Natural killer cell (primary cell): ENCODE measurements at places on chromosomes 1 and 21. TPM values are rescaled to one million over a fixed set of nuclear protein-coding genes. Genes with fewer than 3 reads are reported as not detected.
A peak's percentile ranks its signal among the peaks of the same experiment; 100 is the strongest.

DNA sequence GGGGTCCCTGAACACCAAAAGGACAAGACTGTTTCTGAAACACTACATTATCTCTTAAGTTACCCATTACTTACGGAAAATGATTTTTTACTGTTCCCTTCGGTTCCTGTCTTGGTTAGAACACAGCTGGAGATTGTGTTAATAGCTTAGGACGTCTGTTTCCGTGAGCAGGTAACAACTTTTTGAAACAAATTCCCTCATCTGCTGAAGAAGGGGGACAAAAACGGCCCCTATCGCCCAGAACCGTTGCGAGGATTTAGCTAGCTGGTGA is 67.8 kb downstream of the SLC35A3 start:
- H3K27me3 ChIP-seq = no peaks in the 10 kb centered on the region
- peak overlapping the region; percentile 98 for H3K4me3 ChIP-seq

DNA sequence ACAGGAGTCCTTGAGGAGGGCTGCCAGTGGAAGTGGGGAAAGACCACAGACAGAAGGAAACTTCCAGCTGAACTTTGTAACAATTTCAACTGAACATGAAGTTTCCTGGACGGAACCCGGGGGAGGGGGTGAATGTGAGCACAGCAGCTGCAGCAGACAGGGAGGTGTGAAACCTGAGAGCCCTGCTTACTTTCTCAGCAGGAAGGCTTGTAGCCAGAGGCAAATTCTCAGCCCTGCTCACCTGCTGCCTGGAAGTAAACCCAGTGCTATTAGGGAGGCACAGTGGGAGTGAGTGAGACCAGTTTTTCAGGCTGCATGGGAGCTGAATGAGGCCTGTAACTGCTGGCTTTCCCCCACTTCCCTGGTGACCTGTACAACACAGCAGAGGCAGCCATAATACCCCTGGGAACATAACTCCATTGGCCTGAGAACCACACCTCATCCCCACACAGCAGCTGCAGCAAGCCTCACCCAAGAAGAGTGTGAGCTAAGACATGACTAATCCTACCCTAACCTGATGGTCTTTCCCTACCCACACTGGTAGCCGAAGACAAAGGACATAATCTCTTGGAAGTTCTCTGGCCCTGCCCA is 9.6 kb upstream of the SPRR2F start:
- H3K27ac ChIP-seq = no peak overlapping the region
- no peaks in the 10 kb centered on the region for H3K27me3 ChIP-seq
- no peaks in the 10 kb centered on the region for H3K36me3 ChIP-seq
- H3K4me1 ChIP-seq = no peaks in the 10 kb centered on the region

DNA sequence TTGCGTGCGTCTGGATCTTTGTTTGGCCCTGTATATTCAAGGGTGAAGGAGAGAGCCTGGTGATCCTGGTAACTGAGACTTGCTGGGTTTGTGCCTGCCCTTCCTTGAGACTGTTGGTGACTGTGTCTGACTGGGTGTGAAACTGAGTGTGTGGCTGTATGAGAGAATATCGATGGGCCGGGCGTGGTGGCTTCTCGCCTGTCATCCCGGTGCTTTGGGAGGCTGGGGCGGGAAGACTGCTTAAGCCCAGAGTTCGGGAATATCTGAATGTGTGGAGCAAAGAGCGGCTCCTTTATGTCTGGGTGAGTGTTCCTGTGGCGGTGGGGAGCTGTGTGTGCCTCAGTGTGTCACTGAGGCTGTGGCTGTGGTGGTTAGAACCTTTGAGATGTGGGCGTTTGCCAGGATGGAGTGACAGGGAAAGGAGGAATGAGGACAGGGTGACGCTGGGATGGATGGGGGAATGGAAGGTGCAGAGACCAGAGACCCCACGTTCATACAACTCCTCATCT is 2.7 kb upstream of the MARCKSL1 start:
- H3K27ac ChIP-seq = no peak overlapping the region
- DNase-seq = no peak
- no peaks in the 10 kb centered on the region for H3K27me3 ChIP-seq

DNA sequence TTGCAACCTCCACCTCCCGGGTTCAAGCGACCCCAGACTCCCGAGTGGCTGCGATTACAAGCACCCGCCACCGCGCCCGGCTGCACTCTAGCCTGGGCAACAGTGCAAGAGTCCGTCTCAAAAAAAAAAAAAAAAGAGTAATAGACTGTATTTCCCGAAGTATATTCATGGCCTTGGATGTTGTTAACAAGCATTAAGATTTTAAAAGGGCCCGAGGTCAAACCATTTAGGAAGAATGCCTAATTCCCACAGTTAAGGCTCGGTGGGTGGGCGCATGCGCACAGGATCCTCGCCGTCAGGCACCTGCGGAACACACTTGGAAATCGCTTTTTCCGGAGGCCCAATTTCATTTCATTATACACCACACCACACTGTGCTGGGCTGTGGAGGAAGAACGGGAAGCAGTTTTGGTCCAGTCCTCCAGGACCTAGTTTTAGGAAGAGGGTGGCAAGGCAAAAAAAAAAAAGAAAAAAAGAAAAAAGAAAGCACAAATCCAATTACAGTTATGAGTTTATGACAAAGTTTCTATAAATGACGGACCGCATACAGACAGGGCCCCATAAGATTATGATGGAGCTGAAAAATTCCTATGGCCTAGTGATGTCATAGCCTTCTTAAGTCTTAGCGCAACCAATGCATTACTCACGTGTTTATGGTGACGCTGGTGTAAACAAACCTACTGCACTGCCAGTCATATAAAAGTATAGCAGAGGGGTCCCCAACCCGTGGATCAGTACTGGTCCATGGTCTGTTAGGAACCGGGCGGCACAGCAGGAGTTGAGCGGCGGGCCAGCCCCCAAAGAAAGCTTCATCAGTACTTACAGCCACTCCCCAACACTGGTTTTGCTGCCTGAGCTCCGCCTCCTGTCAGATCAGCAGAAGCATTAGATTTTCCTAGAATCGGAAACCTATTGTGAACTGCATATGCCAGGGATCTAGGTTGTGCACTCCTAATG is 38.2 kb downstream of the H3-3A start:
- H3K4me1 ChIP-seq = peaks cover 6% of the 10 kb centered on the region
- H3K4me3 ChIP-seq = peak overlapping the region; percentile 40
- DNase-seq = no peak
- H3K27me3 ChIP-seq = no peaks in the 10 kb centered on the region

DNA sequence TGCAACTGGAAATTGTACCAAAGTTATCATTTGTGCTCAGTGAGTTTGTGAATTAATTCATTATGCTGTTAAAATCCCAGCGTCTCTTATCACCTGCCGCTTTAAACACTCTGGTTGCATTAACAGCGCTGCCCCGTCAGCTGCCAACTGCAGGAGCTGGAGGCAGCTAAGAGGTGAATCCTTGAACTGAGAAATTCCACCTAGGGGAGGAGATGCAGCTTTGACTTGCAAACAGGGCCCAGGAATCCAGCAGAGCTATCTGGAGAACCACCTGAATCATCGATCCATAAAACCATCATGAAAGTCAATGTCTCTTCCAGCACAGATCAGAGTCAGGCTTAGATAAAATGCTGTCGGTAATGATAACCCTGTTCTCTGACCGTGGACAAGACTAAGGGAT is 140.7 kb upstream of the PTBP2 start:
- H3K27ac ChIP-seq = no peak overlapping the region
- no peak for DNase-seq
- H3K4me1 ChIP-seq = no peaks in the 10 kb centered on the region

- H3K27ac ChIP-seq = no peak overlapping the region
- H3K4me3 ChIP-seq = no peak overlapping the region
- H3K27me3 ChIP-seq = no peaks in the 10 kb centered on the region
- no peaks in the 10 kb centered on the region for H3K36me3 ChIP-seq
- no peaks in the 10 kb centered on the region for H3K4me1 ChIP-seq
These were observed 84.2 kb upstream of the SLC2A1 start for GRCh38 chr1:43042773-43043457.

DNA sequence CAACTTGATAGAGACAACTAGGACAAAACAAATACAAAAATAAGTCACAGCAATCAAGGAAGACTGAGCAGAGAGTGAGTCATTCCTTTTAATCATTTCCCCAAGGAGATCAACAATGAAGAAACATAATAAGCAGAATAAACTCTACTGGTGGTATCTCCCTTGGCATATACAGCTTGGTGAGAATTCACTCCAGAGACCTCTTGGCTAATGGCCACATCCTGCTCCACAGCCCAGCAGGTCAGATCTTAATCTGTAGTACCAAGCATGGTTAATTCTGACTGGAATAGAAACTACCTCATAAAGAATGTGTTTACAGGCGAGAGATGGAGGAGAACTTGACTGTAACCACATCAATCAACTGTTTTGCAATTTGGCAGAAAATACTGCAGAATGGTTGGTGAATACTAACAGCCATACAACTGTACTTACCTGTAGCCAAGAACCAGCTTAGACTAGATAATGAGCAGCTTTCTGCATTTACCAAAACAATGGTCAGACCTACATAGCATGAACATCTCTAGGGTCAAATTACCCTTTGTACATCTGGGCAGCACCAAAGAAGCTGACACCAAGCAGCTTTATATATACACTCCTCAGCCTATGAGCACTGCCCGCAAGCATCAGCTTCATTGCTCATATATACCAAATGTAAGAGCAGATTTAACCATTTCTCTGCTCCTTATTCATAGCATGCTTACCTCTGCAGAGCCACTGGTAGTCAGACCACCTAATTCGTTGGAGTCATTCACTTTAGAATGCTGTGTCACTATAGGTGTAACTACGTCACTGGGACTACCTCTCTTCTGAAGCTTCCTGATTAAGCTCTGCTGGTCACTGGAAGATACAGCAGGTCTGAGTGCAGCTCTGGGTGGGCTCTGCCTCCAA is 51.0 kb downstream of the KIAA0319L start:
- no peaks in the 10 kb centered on the region for H3K36me3 ChIP-seq
- no peaks in the 10 kb centered on the region for H3K27me3 ChIP-seq
- no peak overlapping the region for H3K4me3 ChIP-seq
- DNase-seq = peak; percentile 76

DNA sequence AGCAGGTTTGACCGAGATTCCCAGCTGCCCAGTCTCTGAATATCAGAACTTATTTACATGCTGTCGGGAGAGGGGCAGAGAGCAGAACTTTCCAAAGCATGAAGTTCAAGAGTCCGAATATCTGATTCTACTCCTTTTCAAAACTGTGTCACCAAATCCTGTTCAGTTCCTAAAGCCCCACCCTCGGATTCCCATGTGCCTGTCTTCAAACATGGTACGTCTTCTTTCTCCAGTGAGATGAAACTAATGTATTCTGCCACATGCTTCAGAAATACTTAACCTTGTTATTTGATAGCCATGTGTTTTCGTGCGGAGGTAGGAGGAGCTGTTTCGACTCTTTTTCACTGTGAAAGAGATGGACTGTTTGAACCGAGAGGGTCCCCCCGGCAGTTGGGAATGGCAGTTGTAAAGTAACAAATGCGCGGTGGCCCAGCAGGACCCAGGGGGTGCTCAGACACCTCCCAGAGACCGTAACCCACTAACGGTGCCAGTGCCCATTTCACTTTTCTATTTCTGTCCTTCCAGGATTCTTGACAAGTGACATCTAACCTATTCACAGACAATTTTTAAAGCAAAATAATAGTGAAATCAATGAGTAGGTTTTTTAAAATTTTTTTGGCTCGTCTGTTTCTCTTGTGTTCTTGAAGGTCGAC is 67.2 kb downstream of the ZBTB18 start:
- H3K27ac ChIP-seq = no peak overlapping the region
- H3K4me1 ChIP-seq = no peaks in the 10 kb centered on the region
- no peak overlapping the region for H3K4me3 ChIP-seq
- H3K36me3 ChIP-seq = no peaks in the 10 kb centered on the region
- DNase-seq = no peak
- H3K27me3 ChIP-seq = no peaks in the 10 kb centered on the region

- H3K4me1 ChIP-seq = no peaks in the 10 kb centered on the region
- H3K27me3 ChIP-seq = peaks cover 2% of the 10 kb centered on the region
- H3K36me3 ChIP-seq = no peaks in the 10 kb centered on the region
- no peak for DNase-seq
These were observed 41.1 kb downstream of the PRKAA2 start for GRCh38 chr1:56686169-56686568.

ECM1 gene
- 0.43 TPM for total RNA-seq

CR1L gene
- total RNA-seq = not detected

AADACL3 gene
- total RNA-seq = not detected

PLPP3 gene
- 0.11 TPM for total RNA-seq

PTGFRN gene
- 0.79 TPM for total RNA-seq

SERTAD4 gene
- total RNA-seq = not detected
